ENCODE measurements at places on chromosomes 11 and 22.

GRCh38 chr22:17754233-17754925 is 19.9 kb downstream of the BID start:
- DNase-seq, result no peak

- peak; percentile 28 for DNase-seq
Measured at GRCh38 chr11:77779935-77780334, 40.6 kb downstream of the RSF1 start.

DNA sequence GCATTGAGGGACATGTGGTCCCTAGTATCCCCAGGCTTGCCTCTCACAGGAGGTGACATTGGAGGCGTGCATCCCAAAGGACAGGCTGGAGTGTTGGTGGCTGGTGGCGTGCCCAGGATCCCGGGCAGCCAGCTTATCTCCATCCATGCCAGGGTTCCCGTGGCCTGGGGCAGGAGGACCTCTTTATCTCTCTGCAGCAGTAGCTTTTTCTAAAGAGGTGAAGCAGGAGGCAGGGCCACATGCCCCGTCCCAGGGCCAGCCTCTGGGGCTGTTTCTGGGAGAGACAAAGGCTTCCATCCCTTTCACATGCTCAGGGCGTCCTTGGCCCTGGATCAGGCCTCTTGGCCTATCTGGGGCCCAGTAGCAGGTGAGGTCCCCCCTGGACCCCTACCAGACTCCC is 19.7 kb downstream of the PARVG start:
- DNase-seq, result no peak

DNA sequence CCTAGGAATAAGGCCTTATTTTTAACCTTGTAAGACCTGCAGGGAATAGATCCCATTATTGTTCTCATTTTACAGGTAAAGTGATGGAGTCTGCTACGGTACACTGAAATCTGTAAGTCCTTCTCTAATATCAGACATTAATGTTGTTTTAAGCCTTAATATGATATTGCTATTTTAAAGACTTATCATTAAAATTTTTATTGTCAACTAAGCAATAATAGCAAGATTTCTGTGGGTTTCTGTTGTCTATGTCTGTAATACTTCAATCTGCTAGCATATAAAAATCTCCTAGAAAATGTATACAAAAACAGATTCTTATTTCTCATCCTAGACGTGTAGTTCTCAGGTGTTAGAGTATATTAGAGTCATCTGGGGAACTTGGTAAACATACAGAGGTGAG is 317.5 kb upstream of the TENM4 start:
- DNase-seq, result no peak

DNA sequence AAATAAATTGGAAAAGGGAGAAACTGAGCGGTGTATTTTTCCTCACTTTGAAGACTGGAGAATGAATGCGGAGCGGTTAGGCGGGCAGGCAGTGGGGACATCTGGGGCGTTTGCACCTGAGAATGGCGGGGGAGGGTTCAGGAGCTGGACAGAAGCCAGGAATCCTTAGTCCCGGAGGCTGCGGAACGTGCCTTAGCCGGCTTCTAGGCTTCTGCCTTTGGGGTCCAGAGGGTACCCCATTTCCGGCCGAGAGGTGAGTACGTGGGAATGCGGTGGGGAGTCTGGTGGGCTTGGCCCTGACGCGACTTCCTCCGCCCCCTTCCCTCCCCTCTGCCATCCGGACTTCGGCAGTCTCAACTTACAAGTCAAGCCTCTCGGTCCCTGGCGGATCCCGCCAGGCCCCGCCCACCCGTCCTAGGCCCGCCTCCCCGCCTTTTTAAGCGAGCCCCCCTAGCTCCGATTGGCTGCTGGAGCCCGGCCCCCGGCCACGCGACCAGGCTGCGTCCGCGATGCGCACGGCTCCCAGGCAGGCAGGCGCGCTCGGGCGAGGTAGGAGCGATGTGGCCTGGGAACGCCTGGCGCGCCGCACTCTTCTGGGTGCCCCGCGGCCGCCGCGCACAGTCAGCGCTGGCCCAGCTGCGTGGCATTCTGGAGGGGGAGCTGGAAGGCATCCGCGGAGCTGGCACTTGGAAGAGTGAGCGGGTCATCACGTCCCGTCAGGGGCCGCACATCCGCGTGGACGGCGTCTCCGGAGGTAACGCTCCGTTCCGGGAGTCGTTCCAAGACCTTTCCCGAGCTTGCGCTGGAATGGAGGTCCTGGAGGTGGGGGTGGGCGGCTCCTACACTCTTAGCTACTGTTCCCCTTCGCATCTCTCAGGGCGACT is at the start of gene GCAT:
TSS of gene GCAT (plus strand) at position 525 of the 884 bp plus-strand sequence. CDS start at position 559, 34 bp downstream.
- DNase-seq, result peak; percentile 97

GRCh38 chr22:37008365-37008764 is 10.9 kb downstream of the TST start:
- DNase-seq, result no peak

DNA sequence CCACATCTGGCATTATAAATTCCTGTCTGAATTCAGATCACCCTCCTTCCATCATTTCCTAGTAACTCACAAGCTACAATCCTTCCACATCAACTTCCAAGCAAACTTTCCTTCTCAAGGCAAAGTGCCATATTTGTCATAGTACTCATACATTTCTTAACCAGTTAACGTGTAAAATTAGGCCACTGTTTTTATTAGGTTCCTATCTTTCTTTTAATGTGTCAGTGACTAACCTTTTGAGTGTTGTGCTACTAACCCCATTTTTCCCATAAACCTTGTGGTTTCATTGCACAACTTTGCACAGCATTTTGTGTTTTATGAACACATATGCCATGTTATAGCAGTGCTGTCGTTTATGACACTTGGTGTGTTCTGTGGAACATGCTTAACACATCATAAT is 90.1 kb downstream of the KIF18A start:
- no peak for DNase-seq

DNA sequence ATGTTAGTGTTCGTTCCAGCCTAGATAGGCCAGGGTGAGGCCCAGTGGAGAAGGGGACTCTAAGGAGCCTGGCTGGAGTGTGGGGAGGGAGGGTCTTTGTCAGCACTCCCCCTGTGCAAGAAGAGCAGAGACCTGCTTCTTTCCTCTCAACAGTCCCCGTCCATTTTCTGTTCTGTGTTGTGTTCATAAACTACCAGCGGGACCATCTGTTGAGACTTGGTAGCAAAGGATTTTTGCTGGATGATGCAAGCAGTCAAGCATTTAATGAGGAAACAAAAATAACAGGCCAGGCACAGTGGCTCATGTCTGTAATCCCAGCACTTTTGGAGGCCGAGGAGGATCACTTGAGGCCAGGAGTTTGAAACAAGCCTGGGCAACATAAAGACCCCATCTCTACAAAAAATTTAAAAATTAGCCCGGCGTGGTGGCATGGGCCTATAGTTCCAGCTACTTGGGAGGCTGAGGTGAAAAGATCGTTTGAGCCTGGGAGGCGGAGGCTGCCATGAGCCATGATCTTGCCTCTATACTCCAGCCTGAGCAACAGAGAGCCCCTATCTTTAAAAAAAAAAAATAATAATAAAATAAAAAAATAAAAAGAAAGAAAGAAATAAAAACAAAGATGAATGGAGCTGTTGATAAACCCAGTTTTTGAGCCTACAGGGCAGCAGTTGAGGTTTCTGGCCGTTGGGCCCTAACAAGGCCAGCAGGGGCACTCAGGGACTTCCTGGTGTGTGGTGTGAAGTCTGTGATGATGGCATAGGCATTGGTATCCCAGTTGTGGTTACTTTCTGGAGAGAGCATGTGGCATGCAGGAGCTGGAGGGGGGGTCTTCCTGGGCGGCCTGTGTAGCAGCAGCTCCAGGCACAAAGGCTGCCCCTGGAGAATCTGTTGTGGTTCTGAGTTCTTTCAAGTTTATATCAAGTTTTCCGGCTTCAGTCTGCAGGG is 1.7 kb upstream of the TXNRD2 start:
- DNase-seq, result peak; percentile 46

DNA sequence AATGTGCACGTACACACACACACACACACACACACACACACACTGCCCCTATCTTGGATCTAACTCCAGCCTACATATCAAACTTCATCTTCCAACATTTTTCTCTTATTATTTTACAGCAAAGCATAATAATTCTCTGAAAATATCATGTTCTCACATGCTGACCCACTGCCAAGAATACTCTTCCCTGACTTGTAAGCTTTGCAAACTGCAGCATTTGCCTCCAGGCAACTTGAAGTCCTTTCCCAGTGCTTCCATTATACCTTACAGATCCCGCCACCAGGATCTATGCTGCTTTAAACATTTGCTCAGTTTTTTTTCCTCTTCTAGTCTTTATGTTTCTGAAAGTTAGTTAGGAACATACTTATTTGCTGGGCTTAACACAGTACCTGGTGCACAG is 483.3 kb upstream of the ARHGAP42 start:
- no peak for DNase-seq

DNA sequence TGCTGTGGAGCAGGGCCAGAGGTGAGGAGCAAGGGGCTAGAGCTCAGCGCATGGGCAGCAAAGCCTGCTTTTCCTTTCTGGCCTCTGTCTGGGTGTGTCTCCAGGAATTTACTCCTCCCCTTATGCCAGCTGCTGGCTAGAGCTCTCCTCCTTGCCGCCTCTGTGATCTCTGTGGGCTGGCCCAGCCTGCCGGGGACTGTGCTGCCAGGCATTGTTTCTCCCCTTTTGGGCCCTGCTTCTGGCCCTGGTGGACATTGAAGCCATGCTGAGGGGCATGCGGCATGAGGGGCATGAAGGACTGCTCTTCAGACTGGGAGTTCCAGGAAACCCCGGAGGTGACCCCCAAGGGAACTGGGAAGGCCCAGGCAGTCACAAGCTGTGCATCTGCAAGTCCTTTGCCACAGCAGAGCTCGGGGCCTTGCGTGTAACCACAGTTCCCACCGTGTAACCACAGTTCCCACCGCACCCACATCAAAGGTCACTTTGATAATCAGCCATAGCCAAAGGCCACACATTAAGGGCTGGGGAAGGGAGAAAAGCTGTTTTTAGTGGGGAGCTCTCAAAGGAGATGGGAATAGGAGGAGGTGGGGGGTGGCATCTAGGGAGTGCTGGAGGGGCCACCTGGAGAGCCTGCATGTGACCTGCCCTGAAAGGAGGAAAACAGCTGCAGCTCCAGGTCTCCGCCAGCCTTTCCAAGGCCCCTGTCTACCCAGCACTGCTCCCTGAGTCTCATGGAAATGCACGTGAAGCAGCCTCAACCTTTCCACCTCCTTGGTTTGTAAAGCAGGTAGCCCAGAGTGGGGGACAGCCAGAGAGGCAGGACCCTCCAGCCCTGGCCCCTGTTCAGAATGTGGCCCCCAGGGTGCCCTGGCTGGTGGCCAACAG is 62.3 kb downstream of the PPFIBP2 start:
- DNase-seq, result no peak

DNA sequence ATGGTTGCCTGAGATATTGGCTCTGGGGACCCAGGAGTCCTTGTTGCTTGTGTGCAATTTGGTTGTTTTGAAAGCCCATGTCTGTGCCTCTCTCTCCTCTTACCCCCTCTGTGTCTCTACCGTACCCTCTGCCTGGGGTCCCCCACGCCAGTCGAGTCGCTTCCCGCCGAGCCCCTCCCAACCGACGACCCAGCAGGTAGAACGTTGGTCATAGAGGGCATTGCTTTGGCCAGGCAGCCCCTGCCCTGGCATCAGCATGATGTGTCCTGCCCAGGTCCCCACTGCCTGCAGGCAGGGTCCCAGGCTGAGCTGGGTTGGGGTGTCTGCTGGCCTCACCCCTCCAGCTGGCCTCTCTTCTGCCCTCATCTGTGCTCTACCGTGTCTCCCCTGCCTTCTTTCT is 35.0 kb downstream of the TREH start:
- no peak for DNase-seq

- no peak for DNase-seq
Measured at GRCh38 chr22:40628354-40629042, 8.0 kb downstream of the MRTFA start.

- no peak for DNase-seq
Measured at GRCh38 chr22:24338726-24339451, 68.3 kb downstream of the SPECC1L start.

- no peak for DNase-seq
Measured at GRCh38 chr11:111189466-111189865, 56.1 kb upstream of the POU2AF2 start.

GRCh38 chr11:83538286-83538685 is 252.1 kb upstream of the CCDC90B start:
- DNase-seq, result no peak

GRCh38 chr22:22827187-22827939 is 60.3 kb upstream of the IGLL5 start:
- no peak for DNase-seq

- no peak for DNase-seq
Measured at GRCh38 chr11:122186439-122187080, 70.5 kb upstream of the BLID start.

- no peak for DNase-seq
Measured at GRCh38 chr11:6615882-6616585, 3.2 kb downstream of the TPP1 start.

DNA sequence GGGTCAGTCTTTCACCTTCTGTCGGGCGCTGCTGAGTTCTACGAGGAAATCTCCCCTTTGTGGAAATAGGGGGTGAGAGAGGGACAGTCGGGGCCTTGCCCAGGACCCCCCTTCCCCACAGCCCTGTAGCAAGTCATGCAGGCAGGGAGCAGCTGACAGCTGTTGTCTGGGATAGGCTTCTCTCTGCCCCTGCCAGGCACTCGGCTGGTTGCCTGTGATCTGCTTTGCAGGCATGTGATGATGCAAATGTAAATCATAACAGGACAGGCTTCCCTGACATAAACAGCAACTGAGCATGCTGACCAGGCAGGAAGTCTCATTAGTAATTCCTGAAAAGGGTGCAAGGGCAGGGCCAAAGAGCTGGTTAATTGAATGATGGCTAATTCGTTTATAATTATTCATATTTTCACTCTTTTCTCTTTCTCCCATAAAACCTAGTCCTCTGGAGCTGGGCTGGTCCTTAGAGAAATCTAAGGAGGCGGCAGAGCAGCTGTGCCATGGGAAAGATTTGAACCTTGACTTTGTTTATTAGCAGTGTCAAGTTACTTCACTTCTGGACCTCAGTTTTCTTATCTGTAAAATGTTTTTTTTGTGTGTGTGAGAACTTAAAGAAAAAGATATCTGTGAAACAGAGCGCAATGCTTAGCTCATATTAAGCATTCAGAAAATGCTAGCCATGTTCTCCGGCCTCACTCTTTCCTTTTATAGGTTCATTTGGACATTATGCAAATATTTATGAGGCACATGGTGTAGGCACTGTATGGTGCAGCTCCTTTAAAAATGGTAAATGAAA is 129.7 kb downstream of the LDLRAD3 start:
- DNase-seq, result no peak

GRCh38 chr11:12276356-12276755 is 101.0 kb upstream of the PARVA start:
- DNase-seq, result no peak

- DNase-seq, result no peak
Measured at GRCh38 chr22:40324468-40325305, 21.6 kb upstream of the ADSL start.

GRCh38 chr11:1224491-1225385 is 1.9 kb downstream of the MUC5B start:
- no peak for DNase-seq

DNA sequence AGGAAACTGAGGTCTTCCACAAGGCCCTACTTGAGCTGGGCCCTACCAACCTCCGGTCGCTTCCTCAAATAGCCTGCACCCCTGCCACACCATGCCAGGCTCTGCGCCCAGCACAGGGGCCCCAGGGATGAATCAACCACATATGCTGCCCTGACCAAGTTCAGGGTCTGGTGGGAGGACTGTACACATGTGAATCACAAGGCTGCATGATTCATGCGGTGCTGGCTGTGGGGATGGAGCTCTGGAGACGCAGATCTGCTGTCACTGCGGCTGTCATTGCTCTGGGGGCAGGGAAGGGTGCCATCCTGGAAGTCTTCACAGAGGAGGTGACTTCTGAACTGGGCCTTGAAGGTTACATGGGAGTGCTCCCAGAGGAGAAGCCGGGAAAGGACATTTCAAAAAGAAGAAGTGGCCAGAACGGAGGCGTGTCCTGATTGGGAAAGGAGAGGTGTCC is 21.5 kb downstream of the CYTH4 start:
- no peak for DNase-seq
